ENCODE measurements at places on chromosomes 4 and X.
A peak's percentile ranks its signal among the peaks of the same experiment; 100 is the strongest.

- no peak for DNase-seq
Measured at GRCh38 chrX:13662355-13662791, 9.4 kb downstream of the TCEANC start.

GRCh38 chrX:134718105-134718965, 60.1 kb upstream of the PLAC1 start:
- DNase-seq = no peak

DNA sequence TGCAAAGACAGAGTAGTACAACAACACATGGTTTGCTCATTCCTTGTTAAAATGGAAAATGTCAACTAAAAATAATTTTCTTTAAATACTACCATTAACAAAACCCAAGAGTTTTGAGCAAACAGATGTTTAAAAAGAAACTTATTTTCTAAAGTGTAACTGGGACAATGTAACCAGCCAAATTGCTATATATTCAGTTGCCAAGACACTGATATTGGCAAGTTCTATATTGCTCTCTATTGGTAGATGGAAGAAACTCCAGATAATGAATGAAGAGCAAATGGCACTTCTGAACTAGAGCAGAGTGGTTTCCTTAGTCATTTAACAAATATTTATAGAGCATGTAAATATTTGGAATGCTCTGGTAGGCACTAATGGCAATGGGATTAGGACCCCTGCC, 966.2 kb downstream of the RPA4 start:
- DNase-seq = no peak

DNA sequence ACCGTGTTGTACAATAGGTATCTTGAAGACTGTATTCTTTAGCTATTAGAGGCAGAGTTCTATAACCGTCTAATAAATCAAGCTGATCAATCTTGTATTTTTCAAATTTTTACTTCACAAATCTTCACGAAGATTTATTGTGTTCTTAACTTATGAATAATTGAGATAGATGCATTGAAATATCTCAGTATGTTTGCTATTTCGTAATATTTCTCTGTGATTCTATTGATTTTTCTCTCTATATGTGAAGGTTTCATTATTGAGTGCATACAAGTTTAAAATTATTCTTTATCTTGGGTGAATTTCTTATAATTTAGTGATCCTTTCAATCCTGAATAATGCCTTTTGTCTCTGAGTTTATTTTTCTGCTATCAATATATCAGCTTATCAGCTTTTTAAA, 19.8 kb upstream of the SHISA3 start:
- no peak for DNase-seq

- no peak for DNase-seq
Measured at GRCh38 chrX:13518126-13518525, 51.3 kb upstream of the EGFL6 start.

DNA sequence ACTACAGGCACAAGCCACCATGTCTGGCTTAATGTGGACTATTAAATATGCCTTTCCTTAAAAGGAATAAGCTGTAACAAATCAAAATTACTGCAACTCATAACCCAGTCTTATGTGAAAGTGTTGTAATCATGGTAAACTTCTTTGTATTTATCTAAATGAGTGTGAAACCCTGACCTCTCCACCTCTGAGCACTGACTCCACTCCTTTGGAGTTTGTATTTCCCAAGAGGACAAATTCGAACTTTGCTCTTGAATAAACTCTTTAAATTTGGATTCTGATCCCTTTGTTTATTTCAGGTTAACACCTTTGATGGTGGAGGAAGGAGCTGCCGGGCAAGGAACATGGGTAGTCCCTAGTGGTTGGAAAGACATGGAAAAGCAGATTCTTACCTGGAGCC, 48.3 kb upstream of the FAM9A start:
- no peak for DNase-seq

DNA sequence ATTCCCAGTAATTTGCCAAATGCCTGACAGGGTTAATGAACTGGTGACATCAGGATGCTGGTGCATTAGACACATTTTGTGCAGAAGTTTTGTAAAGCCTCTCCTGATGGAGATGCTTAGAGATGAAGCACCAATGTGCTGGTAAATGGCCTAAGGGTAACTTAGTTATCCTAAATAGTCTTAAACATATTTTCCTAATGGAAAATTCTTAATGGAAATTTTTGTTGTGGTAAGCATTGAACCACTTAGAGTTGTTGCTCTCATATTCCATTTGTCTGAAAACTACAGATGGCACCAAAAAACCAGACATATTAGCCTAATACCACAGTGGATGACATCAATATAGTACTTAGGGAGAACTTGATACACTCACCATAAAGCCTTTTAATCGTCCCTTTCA, 154.5 kb upstream of the ANK2 start:
- no peak for DNase-seq

GRCh38 chr4:4260185-4260751, 12.2 kb upstream of the TMEM128 start:
- DNase-seq = no peak

DNA sequence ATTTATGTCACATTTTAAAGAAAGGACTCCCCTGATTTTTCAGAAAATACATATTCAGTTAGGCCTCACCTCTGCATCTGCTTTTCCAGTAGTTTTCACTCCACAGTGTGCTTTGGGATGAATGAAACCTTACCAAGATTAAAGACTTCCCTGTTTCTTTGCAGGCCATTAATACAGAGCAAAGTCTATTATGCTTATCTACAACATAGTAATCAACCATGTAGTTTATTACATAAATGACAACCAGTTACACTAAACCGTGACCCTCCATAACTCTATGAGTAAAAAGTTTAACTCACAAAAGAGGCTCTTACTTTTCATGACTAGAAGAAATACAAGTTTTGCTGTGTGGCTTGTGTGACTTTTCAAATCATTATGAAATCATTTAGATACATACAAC, 2.3 kb downstream of the LRRC66 start:
- DNase-seq = no peak

- DNase-seq = no peak
Measured at GRCh38 chr4:38523524-38524448, 140.2 kb upstream of the KLF3 start.

GRCh38 chr4:2040391-2041238, 18.5 kb upstream of the NAT8L start:
- no peak for DNase-seq

DNA sequence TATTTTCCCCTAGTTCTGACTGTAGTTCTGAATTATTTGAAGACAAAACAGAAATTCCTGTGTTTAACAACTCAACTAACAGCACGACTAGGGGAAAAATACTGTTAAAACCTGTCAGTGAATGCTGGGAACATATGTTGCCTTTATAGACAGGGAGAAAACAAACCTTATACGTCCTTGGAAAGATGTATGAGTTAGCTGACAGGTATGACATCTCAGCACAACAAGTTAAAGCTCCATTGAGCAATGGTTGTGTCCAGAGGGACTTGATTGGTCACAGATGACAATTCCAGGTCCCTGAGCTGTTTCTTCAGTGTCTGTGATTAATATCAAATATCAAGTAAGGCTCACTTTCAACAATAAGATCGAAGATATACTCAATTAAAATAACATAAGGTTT, 58.2 kb upstream of the DDIT4L start:
- DNase-seq = no peak

DNA sequence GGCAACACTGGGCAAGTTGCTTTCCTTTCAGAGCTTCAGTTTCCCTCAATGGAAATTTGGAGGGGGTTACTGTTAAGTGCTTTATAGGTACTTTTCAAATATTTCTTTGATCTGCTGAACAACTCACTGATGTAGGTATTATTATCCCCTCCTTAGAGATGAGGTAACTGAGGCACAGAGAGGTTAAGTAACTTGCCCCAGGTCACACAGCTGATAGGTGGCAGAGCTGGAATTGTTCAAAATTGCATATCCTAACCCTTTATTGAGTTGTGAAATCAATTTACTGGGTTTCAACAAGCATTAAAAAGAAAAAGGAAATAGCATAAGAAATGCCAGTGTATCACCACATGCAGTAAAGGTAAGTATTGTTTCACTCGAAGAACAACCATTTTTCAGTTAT, 6.6 kb downstream of the PPP1R3F start:
- no peak for DNase-seq

DNA sequence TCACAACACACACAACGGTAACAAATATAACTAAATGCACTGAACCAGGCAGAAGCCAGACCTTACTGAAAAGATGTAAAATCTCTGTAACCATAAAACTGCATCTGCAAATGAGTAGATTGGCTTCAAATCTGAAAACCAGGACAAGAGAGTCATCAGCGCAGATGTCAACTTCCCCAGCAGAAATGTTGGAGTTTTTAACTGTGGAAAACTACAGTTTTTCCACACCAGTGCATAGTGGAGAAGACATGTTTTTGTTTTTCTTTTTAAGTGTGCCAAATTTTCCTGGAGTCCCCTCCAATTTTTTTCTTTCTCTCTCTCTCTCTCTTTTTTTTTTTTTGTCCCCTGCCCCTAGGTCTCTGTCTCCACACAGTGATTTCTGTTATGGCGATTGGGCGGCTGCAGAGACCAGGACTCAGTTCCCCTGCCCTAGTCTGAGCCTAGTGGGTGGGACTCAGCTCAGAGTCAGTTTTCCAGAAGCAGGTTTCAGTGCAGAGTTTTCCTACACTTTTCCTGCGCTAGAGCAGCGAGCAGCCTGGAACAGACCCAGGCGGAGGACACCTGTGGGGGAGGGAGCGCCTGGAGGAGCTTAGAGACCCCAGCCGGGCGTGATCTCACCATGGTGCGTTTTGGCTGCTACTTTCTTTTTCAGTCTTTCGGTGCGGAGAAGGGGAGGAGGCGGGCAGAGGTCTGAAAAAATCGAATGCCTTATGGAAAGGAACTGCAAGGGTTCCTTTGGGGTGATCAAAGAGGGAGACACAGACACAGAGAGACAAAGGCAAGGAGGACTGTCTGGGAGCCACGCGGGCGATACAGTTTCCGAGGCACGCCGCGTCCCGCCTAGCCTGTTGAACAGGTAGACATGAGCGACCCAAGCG, at the start of gene GUCY1A1:
Gene GUCY1A1 (plus strand): TSS at position 505 of the 878 bp plus-strand sequence. CDS start 30,020 bp downstream, outside the sequence.
- peak; percentile 38 for DNase-seq

- no peak for DNase-seq
Measured at GRCh38 chrX:67654301-67654700, 110.5 kb downstream of the AR start.

DNA sequence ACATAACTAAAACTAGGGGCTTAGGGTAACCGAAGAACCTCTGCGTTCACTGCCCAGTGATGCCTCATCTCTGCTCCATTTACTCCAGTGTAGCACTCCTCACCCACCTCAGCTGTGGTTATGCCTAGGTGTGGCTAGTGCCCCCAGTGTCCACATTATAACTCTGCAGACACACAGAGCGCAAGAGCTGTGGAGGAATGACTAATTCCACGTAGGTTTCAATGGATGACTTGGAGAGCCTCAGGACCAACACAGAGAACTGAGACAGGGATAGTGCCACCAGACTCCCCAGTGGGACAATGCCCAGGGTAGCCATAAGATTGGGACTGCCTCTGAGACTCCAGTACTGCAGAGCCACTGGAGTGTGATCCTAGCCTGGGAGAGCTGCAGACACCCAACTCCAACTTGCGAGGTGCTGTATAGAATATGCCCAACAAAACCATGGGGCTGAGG, 542.4 kb upstream of the DIPK2B start:
- DNase-seq = no peak

- no peak for DNase-seq
Measured at GRCh38 chr4:142497606-142498005, 348.5 kb downstream of the INPP4B start.

DNA sequence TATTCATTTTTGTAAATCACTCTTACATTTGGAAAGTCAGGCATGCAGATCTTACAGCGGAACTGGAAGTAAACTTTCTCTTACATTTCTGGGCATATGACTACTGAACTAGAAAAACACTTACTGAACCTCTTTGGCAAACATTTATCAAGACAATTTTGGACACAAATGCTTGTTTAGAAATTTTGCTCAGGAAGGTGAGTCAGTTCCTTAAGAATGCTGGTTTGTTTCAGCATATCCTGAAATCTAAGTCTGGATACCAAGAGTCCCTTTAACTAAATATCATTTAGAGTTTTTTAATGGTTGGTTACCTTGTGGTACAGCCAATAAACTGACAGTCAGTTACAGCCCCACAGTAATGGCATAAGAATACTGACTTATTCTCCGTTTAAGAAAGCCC, 15.0 kb downstream of the SHISA3 start:
- no peak for DNase-seq

DNA sequence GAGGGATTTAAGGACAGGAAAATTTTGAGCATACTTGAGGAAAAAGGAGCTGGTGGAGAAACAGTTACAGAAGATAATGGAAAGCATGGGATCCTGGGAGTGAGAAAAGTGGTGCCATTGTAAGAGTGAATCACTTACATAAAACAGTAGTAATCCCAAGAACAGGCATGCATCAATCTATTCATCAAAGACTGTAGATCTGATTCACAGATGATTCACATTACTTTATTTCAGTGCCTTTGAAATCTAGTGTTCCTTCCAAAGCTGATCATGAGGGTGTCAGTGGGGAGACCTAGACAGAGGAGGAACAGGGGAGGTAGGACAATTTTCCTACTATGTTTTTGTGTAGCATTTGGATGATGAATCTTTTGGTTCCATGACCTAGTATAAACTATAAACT, 102.7 kb downstream of the TAB3 start:
- no peak for DNase-seq

- DNase-seq = no peak
Measured at GRCh38 chr4:73718375-73719373, 21.7 kb upstream of the CXCL8 start.

GRCh38 chr4:147854154-147854553, 122.3 kb downstream of the ARHGAP10 start:
- DNase-seq = no peak

DNA sequence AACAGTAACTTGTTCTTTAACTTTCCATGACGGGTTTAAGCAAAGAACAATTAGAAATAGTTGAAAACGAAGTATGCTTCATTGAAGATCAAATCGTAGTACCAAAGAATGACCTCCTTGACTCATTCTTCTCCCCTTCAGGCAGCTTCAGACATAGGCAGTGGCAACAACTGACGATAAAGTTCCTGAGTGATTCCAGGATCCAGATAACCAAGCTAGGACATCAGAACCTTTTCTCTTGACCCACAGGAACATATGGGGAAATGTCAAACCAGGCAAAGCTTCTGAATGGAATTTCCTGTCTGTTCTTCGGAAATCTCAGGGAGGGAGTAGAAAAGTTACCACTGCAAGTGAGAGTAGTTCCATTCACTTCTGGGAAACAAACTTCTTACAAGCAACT, 74.2 kb downstream of the HS3ST1 start:
- DNase-seq = no peak

- no peak for DNase-seq
Measured at GRCh38 chr4:7582313-7583097, 147.8 kb upstream of the PSAPL1 start.

DNA sequence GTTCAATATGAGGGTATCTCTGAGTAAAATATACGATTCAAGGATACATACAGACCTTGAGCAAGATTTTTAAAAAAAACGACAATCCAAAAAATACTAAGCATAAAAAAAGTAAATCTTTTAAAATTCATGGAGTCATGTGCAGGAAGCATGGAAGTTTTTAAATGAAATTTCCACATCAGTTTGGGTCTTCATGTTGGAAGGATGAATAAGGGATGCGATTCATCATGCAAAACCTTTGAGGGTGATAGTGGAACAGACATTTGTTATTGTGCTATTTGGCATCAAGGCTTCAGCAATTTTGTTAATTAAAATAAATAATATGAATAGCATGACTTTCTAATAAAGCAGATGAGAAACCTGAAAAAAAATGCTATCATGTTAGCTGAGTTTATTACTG, 815.0 kb upstream of the PCDH10 start:
- DNase-seq = no peak

Data from mesothelial cell of epicardium (in vitro differentiated cells).